Glutamatergic neuron (in vitro differentiated cells): ENCODE measurements at places on chromosomes 12 and 14.

- DNase-seq, result no peak
Measured at GRCh38 chr14:34056046-34056445, 105.2 kb upstream of the EGLN3 start.

DNA sequence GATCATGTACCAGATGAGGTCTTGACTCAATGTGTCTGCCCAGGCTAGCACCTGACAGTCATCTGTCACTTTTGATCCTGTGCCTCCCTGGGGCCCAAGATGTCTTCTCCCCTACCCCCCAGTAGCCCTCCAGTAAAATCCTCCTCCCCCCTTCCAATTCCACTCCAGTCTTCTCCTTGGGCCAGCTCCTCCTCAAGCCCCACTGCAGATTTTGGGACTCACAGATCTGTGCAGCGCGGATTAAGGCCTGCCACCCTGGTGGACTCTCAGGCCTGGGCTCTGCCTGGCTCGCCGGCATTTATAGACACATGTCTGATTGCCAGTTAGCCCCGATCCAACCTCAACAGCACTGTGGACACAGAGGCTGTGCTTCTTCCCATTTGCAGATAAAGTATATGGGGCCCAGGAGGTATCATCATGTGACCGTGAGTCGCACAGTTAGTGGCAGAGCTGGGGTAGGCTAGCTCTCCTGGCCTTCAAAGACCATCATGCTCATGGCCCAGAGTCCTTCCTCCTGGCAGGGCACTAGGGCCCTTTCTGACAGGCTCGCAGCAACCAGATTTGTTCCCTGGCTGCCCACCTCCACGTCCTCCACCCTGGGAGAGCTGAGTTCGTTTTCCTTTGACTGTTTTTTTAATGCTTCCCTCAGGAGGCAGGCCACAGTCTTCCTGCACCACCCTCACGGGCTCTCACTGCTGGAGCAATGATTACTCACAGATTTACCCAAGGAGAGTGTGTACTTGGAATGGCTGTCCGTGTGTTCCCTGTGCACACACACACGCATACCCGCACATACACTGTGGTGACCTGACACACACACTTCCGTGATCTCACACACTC, 98.3 kb upstream of the DIO3 start:
- DNase-seq, result no peak

GRCh38 chr14:45906257-45906656, 653.3 kb upstream of the MIS18BP1 start:
- DNase-seq, result no peak

GRCh38 chr12:49055978-49056754, 4.4 kb downstream of the KMT2D start:
- peak; percentile 42 for DNase-seq
